Globus pallidus (tissue), 1 donor: ENCODE measurements at places on chromosomes 5 and 9.

GRCh38 chr5:110043025-110043424 is 353.3 kb downstream of the MAN2A1 start:
- DNase-seq, result no peak

DNA sequence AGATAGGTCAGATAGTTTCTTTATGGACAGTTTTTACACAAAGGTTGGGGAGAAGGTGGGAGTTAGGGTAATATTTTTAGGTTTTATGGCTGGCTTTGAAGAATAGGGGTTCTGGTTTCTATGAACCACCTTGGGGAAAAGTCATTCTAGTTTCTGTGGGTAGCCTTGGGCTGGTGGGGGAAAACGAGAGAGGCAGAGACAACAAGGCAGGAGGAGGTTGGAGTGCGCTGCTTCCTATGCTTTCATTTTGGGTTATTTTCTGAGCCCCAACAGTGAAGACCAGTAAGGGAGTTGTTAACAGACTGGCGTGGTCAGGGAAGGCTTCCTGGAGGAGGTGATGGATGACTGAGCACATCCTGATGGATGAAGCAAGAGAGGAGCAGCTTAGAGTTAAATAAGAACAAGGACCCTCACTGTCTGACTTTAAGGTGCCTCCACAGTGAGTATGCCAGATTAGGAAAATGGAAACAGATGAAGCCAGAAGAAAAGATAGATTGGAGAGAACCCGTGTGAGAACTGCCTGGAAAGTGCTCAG is 81.9 kb downstream of the PDZD2 start:
- DNase-seq, result no peak

DNA sequence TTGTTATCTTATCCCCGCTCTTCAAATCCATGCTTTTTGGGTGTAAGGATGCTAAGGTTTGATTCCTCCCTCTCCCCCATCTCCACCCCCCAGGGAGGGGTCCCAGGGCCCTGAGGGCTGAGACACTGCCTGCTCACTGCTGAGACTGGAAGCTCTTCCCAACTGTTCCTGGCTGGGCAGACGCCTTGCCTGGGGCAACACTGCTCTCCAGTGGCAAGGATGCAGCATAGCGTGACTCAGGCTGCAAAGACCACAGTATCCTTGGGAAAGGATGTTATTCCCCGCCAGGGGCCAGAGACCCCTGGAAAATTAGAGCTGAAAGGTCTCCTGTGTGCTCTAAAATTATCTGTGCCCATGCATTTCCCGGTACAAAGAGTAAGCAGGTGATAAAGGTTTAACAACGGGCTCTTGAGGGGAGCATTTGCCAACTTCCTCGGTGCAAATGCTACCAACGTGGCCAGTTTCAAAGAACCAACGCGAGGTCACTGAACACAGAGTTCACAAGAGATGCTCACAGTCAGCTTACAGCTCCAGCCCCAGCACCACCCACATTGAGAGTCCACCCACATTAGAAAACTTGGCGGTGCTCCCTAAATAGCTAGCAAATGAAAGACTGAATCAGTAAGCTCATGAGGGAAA is 271.9 kb downstream of the NSG2 start:
- DNase-seq, result peak; percentile 50

- DNase-seq, result peak; percentile 61
Measured at GRCh38 chr5:95808686-95809413, 13.7 kb downstream of the GLRX start.

DNA sequence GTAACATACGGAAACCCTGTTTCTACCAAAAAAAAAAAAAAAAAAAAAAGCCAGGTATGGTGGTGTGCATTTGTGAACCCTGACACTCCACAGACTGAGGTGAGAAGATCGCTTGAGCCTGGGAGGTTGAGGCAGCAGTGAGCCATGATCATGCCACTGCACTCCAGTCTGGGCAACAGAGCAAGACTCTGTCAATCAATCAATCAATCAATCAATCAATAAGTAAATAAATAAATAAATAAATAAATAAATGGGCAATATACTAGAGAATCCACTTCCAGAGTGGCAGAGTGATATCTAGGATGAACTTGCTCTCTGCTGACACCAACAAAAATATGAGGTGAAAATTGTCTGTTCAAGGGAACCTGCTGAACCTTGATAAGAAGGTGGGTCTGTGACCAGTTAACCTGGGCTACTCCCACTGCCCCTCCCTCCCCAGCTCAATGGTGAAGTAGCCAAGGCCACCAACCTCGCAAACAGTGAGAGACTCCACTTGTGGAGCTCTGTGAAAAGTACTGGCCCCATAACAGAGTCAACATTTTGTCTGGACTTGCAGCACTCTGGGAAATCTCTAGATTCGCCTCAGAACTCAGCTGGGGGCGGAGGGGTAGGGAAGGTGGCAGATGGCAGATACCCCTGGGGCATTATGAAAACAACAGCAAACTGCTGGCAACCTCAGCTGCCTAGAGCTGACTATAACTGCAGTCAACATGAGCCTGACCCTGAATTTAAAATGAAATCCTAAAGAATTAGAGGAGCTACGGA is 163.7 kb downstream of the ROR2 start:
- no peak for DNase-seq

DNA sequence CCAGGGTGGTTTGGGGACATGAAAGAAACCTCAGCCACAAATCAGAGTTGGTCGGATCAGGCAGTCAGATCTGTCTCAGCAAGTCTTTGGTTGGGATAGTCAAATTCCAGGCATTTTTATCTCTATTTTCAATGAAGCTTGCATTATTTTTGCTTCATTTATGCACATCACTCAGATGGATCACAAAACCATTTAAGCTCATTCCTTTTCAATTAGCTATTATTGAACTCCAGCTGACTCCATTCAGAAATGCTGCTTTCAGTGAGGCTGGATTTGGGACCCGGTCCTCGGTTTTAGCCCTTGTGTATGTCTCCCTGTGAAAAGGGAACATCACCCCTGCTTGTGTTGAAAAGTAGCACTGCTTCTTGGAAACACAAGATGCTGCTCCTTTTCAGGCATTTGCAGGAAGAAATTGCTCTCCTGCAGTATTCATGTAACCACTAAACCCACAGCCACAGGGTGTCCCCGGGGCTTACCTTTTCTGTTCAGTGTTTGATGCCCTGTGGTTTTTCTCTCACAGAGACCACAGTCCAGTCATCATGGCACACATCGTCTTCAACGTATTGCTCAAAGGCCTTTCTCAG is 232.9 kb downstream of the NFIB start:
- DNase-seq, result no peak

- no peak for DNase-seq
Measured at GRCh38 chr5:40916226-40916625, 6.9 kb downstream of the C7 start.

DNA sequence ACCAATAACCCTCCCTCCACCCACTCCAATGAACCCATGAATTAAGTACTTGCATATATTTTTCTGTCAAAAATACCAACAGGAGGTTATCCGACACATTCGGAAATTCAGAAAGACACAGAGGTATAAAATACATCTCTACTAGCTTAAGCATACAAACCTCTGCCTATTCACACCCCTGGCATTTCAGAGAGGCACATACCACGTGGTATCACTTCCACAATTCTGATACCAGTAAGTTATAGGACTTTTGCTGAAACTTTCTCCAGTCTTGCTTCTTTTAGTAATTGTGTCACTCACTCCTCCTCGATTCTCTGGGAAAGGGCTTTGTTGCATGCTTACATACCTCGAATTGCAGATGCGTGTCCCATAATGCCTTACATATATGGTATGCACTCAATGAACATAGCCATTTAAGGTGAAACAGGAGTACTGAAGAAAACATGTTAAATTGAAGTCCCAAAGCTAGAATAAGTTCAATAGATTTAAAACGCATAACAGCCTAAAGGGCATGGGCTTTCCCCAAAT is 58.1 kb downstream of the TLE1 start:
- DNase-seq, result no peak

GRCh38 chr9:106775960-106776359 is 87.0 kb upstream of the ZNF462 start:
- no peak for DNase-seq

DNA sequence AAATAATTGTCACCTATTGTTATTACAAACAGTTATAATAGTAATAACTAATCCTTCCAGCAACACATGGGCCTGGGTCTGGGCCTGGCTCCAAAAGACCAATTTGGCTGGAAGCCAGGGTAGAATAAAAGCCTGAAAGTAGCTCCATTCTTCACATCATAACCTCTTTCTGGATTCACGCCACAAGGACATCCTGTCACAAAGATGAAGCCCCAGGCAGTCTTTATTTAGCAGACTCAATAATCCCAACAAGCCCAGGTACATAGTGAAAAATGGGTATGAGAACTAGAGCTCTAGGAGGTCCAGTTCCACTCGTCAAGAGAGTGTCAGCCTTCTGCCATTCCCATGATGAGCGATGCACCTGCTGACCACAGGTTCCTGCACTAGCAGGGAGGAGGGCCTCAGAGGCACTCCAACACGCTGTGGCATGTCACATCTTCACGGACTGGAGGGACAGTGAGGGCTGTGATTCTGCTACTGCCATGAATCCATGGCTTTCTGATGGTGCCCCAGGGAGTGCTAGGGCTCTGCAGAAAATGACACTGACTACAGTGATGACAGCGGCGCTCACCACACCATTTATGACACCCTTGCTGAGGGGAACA is 124.9 kb downstream of the SPOCK1 start:
- DNase-seq, result no peak

GRCh38 chr5:26690511-26690910 is 347.9 kb downstream of the CDH9 start:
- DNase-seq, result no peak

DNA sequence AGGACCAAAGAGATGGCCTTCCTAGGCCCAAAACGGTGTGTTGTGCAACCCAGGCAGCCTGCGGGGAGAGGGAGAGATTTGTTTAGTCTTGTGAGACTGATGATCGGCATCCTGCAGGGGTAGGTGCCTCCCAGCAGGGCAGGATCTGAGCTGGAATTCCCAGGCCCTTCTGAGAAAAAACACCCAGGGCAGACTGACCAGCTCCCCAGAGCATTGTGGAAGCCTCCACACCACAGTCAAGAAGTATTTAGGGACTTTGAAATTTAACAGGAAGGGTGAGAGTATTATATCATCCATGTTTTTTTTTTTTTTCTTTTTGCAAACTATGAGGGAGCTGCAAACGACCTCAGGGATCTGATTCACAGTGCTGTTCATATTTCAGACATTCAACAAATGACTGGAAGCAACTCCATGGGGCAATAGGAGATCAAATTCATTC is 104.5 kb upstream of the LHFPL2 start:
- DNase-seq, result no peak

GRCh38 chr5:172469697-172470096 is 15.4 kb upstream of the SH3PXD2B start:
- no peak for DNase-seq

DNA sequence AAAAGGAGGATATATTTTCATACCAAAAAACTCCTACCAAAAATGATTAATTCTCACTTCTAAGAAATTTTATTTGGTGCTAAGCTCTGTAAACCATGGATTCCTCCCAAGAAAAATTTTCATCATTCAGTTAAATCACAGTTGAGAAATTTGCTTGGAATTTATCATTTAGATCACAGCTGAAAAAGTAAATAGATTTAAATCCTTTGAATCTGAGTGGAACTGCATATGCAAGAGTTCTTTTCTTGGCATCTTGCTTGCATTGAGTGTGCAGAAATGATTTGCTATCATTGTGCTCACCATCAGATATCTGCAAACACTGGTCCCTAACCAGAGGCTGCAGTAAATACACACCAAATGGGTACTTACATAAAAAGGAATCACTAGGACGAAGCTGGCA is 836.1 kb upstream of the CDH6 start:
- DNase-seq, result no peak

- no peak for DNase-seq
Measured at GRCh38 chr5:135541807-135542502, 6.2 kb upstream of the NEUROG1 start.

- DNase-seq, result no peak
Measured at GRCh38 chr5:115733607-115734006, 82.9 kb downstream of the CDO1 start.

- DNase-seq, result no peak
Measured at GRCh38 chr5:32680183-32680582, 30.9 kb upstream of the NPR3 start.

- no peak for DNase-seq
Measured at GRCh38 chr5:139593716-139594319, 32.7 kb downstream of the UBE2D2 start.

GRCh38 chr5:14366763-14367162 is 214.8 kb upstream of the OTULINL start:
- no peak for DNase-seq

DNA sequence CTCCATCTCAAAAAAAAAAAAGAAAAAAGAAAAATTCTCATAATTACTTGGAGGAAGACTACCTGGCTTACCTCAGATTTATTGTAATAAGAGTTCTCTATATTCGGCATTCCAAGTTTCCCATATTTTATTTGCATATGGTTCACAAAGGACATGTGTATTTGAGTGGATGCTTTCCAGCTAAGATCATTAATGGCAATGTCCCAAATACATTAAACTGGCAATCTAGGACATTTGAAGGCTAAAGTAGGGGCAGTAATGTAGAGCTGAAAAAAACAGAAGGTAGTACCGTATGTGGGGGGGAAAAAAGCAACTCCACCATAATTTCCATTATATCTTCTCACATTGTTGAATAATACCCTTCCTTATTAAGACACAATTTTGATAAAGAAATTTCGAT is 4.9 kb downstream of the TUT7 start:
- no peak for DNase-seq

GRCh38 chr9:80948066-80948465 is 741.3 kb downstream of the TLE1 start:
- DNase-seq, result no peak

GRCh38 chr5:52814352-52815148 is 26.8 kb downstream of the ITGA1 start:
- DNase-seq, result no peak

- no peak for DNase-seq
Measured at GRCh38 chr9:95724253-95724991, 151.1 kb upstream of the ERCC6L2 start.

GRCh38 chr9:87595610-87596009 is 97.9 kb downstream of the DAPK1 start:
- DNase-seq, result no peak

DNA sequence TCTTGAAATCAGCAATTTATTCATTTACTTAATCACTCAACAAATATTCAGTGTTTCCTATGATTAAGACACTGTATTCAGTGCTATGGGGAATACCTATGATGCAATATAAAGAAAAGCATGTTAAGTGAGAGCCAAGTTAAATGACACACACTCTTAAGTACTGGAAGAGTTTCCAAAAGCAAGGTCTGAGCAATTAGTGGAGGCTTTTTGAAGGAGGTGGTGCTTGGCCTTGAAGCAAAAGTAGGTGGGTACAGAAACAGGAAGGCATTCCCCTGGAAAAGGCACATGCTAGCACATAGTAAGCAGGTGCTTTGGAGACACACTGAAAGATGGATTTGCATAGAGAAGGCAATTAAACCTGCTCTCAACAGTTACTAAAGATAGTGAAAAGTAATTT is 4.0 kb downstream of the TSLP start:
- no peak for DNase-seq

- DNase-seq, result peak; percentile 17
Measured at GRCh38 chr9:16333691-16334090, 536.8 kb downstream of the BNC2 start.
